ENCODE measurements at places on chromosomes 2 and 18.

DNA sequence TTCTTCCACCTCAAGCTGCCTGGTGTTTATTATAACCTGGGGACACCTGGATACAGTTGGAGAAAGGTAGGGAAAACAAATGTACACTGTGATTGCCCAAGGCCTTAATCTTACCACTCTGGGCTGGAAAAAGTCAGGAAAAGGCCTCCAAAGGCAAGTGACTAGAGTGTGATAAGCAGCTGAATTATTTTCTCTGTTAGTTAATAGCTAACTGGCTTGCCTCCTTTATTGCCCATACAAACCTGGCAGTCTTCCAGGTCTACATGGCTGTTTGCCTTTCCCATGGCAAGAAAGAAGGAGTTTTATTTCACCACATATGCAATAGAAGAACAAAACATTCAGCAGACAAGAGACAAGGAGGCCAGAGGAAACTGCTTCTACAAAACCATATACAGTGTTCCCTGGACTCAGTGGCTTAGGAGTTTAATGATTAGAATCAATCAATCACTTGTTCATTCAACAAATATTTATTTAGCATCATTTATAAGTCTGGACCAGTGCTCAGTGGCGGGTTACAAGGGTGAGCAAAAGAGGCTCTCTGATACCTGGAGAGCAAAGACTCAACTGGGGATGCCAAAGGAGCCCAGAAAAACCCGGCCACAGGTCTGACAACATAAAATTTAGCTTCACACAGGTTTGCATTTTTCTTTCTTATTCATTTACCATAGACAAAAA lies 27.5 kb upstream of the SUCLG1 start:
- DNase-seq = peak; percentile 17

DNA sequence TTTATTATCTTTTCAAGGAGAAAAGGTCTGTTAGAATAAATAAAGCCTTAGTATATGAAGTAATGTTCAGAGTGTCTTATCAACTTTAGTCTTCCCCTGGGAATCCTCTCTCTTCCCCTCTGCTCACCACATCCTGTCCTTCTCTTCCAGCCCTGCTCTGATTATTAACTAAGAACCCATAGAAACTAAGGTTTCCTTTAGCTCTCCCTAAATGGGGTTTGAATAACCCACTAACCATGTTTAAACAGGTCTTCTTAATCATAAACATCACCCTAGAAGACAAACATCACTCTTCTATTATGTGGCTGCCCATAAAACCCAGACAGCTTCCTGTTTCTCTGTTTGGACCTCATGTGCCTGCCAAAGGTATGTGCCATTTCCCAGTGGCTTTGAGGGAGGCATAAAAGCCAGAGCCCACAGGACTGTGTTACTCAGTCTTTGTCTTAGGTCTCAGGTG lies 50.1 kb downstream of the SLC14A1 start:
- DNase-seq = peak; percentile 46

- no peak for DNase-seq
These were observed 477 bp downstream of the ACVR1 start for GRCh38 chr2:157875641-157876065.

- DNase-seq = no peak
These were observed 140.6 kb upstream of the LGALSL start for GRCh38 chr2:64313398-64313723.

DNA sequence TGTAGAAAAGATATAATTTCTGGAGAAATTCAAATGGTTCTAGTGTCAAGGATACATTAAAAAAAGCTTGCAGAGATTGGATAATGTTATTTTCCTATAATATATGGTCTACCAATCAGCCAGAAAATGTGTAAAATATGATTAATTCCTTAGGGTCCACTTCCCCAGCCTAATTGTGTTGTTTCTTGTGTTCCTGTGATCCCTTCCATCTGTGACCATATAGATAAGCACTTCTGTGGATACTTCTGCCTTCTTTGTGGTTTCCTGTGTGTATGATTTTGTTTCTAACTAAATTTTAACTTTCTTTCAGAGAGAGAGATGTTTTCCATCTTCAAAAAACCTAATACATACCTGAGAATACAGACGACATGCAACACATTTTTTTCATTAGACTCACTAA lies 367.1 kb upstream of the PIK3C3 start:
- DNase-seq = no peak

DNA sequence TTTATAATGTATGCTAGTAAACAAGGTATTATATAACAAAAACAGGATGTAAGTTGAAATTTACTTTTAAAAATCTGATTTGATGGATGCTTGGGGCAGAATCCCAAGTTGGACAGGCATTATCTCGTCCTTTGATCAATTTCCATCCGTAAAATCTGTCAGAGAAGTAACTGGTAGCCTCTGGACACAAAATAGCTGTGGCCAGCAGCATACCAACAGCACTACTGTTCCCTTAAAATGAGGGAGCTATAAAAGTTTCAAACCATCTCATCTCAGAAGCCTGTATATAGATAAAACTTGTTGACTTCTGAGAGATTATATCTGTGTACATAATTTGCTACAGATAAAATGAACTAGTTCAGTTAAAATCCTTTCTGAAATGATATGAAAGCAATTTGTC lies 14.7 kb upstream of the METAP1D start:
- DNase-seq = no peak

GRCh38 chr18:48872234-48873145 lies 78.3 kb downstream of the SMAD7 start:
- DNase-seq = peak; percentile 86

DNA sequence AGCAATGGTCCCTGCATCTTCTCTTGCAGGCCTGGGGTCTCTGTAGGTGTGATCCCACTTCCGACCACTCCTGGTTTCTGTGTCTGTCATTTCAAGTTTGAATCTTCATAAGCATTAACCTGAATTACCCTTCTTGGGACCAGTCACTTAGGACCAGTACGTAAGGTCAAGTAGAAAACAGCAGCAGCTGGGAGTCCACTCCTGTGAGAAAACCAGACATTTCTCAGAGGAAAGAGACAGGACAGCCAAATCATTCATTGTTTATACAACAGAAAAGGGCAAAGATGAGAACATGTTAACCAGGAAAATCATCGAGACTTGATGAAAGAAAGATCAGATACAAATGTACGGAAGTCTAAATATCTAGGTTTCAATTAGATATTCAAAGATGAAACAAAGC lies 163.0 kb downstream of the MREG start:
- no peak for DNase-seq

DNA sequence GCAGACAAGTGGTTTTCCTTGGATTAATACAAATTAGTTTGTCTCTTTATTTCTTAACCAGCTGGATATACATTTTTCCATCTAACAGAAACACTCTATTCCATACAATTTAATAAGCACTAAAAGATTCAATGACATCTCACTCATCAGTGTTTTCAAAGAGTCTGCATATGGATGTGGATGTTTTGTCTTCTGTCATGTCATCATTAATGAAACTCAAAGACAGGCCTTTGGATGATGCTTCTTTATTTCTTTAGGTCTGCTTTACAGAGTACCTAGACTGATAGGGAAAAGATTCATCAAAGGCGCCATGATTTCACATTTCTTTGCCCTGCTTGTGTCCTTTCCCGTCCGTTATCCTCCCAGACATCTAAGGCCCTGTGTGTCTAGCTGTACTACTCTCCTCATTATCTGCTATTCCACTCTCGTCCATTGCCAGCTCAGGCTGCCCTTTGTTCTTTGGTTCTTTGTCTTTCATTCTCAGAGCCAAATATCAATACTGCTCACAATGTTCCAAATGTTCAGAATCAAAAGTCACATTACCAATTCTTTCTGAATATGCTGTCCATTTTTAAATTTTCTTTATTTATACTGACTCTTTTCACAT lies 232.3 kb upstream of the CHAC2 start:
- DNase-seq = no peak

- peak; percentile 3 for DNase-seq
These were observed 56.2 kb upstream of the DYNC1I2 start for GRCh38 chr2:171630812-171631626.

- no peak for DNase-seq
These were observed 66.5 kb downstream of the RAB10 start for GRCh38 chr2:26100384-26100783.

DNA sequence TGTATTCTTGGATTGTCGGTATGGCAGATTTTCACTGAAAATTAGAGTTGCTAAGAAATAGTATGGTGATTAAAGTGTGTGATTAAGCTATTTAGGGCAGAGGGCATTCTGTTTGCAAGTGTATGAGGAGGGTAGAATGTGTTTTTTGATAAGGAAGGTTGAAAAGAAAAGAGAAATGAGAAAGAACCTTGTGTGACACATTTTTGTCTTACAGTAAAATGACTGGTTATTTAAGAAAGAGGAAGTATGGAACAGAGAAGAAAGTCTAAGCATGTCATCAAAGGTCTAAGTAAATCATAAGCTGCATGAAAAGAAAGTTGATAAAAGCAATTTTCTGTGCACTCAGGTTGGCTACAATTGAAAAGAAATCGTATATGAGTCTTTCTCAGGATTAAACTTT lies 5.2 kb upstream of the RSAD2 start:
- no peak for DNase-seq
